Cortex of kidney (tissue), 1 donor: ENCODE measurements at places on chromosomes 1 and 21.

- DNase-seq, result no peak
These were observed 29.5 kb upstream of the TGFB2 start for GRCh38 chr1:218315638-218316037.

DNA sequence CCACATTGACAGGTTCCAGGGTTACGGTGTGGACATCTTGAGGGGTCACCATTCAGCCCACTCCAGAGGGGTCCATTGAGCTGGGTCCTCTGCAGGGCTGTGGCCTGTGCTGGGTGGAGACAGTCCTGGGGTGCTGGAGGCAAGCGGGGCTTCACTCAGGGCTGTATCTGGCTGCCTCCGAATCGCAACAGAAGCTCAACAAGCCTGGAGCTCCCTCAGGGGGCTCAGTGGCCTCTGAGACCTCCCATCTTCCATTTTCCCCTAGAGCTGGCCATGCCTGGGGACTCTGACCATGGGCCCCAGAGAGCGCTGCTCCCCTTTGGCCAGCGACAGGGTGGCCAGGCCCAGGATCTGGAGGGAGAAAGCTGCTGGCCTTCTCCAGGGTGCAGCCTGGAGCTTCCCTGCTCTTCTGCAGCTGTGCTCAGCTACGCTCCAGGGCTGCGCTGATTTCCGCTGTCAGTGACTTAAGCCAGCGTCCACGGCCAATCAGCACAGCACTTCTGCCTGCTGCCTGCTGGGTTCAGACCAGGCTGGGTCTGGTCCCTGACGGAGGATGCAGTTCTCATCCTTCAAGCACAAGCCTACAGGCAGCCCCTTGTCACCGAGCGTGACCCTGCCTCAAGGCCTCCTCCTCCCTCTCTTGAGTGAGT is 45.0 kb upstream of the ADARB1 start:
- DNase-seq, result no peak

- no peak for DNase-seq
These were observed 29.0 kb downstream of the TRIM62 start for GRCh38 chr1:33152685-33153432.

GRCh38 chr1:204545202-204545601 is 29.0 kb downstream of the MDM4 start:
- no peak for DNase-seq

- DNase-seq, result no peak
These were observed 122.8 kb upstream of the C8B start for GRCh38 chr1:57088653-57089052.
